ENCODE measurements at places on chromosomes 5 and 9.

GRCh38 chr5:88235828-88236227 is 32.8 kb downstream of the TMEM161B start:
- no peak for DNase-seq

DNA sequence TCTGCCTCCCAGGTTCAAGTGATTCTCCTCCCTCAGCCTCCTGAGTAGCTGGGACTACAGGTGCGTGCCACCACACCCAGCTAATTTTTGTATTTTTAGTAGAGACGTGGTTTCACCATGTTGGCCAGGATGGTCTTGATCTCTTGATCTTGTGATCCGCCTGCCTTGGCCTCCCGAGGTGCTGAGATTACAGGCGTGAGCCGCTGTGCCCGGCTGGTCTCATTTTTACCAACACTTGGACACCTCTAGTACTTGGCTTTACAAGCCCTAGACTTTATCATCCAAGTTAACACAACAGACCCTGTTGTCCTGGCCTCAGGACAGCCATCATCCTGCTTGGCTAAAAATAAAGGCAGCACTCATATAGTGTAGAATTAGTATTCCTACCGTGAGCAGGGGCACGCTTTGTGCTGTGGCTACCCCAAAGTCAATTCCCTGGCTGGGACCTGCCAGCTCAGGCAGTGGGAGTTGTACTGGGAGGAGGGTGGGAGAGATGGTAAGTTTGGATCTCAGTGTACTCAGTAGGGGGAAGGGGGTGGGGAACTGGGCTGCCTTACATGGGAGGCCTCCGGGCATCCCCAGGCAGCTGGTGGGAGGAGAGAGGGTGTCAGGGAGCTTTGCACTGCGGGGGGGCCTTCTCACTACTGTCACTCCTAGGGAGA is 6.6 kb downstream of the PDZD2 start:
- no peak for DNase-seq

DNA sequence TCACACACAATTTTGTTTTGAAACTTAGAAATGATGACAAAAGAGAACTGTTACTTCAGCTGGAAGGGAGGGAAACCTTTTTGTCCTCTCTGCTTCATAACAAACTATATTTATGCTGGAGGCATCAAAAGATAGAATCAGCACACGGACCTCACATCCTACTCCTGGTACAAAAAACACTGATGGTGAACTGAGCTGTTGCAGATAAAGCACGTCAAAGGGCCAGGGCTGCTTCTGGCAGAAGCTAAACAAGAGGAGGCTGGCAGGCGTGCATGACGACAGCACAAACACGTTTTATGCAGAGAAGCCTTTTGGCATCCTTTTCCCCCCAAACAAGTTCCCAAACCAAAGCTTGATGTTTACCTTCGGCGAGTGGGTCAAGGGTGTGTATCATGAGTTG is 169.6 kb downstream of the SLC24A2 start:
- no peak for DNase-seq

DNA sequence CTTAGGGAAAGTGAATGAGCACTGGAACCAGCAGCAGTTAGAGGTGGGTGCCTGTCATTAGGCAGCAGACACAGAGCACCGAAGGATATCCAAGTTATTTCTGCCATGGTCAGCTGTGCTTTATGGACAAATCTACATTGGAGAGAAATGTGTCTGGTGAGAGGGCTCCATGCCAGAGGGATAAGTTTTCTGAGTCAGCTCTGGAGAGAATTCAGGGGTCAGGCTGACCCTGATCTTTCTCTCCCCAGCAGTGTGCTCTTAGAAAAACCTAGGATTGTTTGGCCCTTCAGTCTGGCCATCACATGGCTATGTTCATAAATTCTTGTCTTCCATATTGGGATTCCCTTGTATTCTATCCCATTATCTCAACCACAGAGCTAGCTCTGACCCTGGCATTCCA is 8.9 kb upstream of the IL17B start:
- DNase-seq: no peak

GRCh38 chr5:160556846-160557245 is 135.2 kb downstream of the PTTG1 start:
- DNase-seq: no peak

DNA sequence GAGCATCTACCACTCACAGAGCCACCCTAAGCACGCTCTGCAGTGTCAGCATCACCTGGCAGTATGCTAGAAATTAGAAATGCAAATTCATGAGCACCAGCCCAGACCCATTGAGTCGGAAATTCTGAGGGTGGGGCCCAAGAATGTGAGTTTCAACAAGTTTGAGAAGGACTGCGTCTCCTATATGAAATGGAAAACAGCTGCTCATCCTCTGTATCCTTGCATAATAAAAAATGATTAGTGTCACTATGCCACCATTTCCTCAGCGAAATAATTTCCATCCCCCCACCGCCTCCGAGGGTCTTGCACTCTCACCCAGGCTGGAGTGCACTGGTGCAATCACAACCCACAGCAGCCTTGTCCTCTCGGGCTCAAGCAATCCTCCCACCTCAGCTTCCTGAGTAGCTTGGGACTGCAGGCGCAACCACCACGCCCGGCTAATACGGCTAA is 1.3 kb upstream of the IQGAP2 start:
- peak; percentile 49 for DNase-seq

DNA sequence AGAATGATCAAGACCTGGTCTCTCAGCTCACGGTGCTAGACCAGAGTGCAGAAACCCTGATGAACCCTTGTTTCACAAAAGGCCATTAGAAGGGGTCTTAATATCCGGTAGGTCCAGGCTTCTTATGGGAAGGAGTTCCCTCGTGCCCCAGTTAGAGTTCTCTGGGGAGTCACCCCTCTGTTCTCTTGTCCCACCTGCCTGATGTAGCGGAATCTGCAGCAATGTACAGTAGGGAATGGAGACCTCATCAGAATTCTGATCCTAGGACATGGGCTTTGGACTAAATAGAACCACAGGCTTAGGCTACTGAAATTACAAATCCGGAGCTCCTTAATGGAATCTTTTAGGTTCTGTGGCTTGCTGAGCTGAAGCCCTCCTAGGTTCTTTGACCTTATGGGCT is 243.6 kb upstream of the IRX2 start:
- no peak for DNase-seq

- DNase-seq: no peak
Measured at GRCh38 chr5:100634937-100635534, 99.9 kb downstream of the FAM174A start.

DNA sequence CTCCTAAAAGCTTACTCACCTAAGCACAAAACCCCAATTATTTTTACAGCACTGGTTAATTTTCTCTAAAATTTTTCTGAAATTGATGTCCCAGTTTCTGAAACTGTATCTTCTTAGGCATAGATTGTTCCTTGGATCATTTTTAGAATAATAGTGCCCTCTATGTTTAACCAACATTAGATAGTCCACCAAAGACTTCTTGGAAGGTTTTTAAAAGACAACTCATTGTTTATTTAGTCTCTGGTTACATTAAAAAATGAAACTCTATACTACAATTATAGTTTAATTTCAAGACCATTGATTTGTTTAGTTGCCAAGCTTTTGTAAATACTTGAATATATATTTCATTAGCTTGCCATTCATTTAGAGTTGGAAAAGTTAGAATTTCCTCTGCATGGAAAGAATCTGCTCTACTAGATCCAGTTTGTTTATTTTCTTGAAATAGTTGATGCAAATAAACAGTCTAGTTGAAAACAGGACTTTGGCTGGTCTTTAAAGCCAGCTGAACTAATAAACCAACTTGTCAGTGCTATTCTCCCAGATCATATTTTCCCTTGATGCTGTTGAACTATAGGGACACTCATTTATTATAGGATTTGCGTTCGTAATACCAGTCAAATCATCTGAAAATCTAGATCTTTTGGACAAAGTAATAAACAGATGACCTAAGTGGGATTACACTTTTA is 990.5 kb downstream of the TLE1 start:
- DNase-seq: no peak

- DNase-seq: no peak
Measured at GRCh38 chr5:35212122-35212982, 17.9 kb downstream of the PRLR start.

GRCh38 chr5:176371621-176372539 is 6.6 kb downstream of the ARL10 start:
- DNase-seq: peak; percentile 38

- no peak for DNase-seq
Measured at GRCh38 chr9:126225611-126226609, 100.7 kb upstream of the MVB12B start.

- no peak for DNase-seq
Measured at GRCh38 chr5:123107343-123108244, 18.6 kb downstream of the PRDM6 start.

GRCh38 chr5:135887881-135888614 is 7.6 kb downstream of the IL9 start:
- DNase-seq: no peak

- no peak for DNase-seq
Measured at GRCh38 chr9:120572472-120572871, 7.5 kb downstream of the CDK5RAP2 start.
